ENCODE measurements at places on chromosomes 6 and 20.

GRCh38 chr6:144546807-144547206 is 261.7 kb downstream of the UTRN start:
- no peak for DNase-seq

GRCh38 chr20:59925899-59926298 is 7.5 kb downstream of the SYCP2 start:
- DNase-seq: no peak

GRCh38 chr6:3725145-3726047 is 26.1 kb downstream of the PXDC1 start:
- no peak for DNase-seq

GRCh38 chr6:35064757-35065440 is 76.2 kb downstream of the TCP11 start:
- DNase-seq: no peak

DNA sequence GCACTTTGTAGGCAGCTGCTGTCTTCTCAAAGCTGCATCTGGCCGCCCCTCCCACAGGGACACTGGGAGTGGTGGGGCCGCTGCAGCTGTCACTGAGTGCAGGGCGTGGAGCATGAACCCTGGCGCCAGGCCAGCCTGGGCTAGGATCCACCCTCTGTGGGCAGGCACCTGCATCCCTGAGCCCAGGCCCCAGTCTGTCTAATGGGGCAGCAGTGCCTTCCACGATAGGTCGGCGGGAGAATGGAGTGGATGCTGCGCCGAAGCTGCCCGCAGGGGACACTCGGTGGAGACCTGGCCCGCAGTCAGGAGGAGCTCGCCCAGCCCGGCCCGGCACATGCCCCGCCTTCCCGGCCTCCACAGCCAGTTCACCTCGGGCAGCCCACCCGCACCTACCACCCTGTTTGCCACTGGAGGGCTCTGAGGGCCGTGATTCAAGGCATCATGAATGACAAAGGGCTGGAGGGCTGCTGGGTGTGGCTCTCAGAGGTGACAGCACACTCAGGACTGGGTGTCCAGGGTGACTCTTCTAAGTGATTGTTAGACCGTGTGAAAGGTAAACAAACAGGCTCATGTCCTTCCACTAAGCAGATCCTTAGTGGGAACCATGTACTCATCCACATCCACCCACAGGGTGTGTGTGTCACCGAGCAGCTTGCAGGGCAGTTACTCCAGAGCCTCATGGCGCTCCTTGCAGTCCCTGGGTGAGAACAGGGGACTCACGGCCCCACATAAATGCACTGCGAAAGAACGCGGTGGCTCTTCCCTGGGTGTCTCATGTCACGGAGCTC is 133.9 kb downstream of the AGPAT4 start:
- no peak for DNase-seq

- DNase-seq: no peak
Observed at GRCh38 chr6:3724451-3725144, 26.9 kb downstream of the PXDC1 start.

- DNase-seq: no peak
Observed at GRCh38 chr6:98847779-98848538, 13.6 kb downstream of the POU3F2 start.

- DNase-seq: peak; percentile 64
Observed at GRCh38 chr6:158033751-158034702, 52.4 kb downstream of the SYNJ2 start.

DNA sequence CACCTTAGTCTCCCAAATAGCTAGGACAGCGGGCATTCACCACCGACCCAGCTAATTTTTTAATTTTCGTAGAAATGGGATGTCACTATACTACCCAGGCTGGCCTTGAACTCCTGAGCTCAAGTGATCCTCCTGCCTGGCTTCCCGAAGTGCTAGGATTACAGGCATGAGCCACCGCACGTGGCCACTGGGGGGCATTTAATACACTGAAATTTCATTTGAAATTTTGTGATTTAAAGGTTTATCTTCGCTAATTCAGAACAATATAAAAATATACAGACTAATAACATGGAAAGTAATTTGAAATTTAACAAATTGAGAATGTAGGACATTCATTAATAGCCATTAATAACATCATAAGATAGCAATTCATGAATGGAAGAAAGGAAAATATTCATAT is 20.5 kb upstream of the TBC1D32 start:
- no peak for DNase-seq

DNA sequence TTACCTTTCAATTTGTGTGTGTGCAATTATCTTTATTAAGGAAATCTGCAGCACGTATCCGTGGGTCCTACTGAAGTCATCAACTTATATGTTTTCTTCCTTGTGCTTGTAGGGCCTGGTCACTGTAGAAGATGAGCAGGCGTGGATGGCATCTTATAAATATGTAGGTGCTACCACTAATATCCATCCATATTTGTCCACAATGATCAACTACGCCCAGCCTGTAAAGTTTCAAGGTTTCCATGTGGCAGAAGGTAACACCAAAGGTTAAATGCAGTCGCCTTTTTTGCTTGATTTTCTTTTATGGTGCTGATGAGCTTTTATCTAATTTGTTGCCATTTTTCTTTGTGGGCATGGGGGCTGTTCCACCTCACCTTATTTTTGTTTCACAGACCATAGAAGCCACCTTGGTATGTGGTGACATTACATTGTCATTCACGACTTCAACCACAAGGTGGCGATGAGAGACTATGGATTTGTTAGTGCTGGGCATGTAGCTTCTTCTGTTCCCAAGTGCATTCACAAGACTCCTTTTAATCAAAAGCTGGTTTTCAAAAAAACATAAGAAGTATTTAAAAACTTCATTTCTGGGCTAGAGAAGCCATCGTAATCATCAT is 106.5 kb upstream of the LAMP5 start:
- DNase-seq: no peak

GRCh38 chr6:44053760-44054556 is 73.3 kb downstream of the MRPL14 start:
- no peak for DNase-seq

Data from mesenteric fat pad (tissue), 1 donor.